Activated naive CD8-positive, alpha-beta T cell treated with anti-CD3 and anti-CD28 coated beads for 36 hours (primary cell): ENCODE measurements at places on chromosomes 6 and 20.

DNA sequence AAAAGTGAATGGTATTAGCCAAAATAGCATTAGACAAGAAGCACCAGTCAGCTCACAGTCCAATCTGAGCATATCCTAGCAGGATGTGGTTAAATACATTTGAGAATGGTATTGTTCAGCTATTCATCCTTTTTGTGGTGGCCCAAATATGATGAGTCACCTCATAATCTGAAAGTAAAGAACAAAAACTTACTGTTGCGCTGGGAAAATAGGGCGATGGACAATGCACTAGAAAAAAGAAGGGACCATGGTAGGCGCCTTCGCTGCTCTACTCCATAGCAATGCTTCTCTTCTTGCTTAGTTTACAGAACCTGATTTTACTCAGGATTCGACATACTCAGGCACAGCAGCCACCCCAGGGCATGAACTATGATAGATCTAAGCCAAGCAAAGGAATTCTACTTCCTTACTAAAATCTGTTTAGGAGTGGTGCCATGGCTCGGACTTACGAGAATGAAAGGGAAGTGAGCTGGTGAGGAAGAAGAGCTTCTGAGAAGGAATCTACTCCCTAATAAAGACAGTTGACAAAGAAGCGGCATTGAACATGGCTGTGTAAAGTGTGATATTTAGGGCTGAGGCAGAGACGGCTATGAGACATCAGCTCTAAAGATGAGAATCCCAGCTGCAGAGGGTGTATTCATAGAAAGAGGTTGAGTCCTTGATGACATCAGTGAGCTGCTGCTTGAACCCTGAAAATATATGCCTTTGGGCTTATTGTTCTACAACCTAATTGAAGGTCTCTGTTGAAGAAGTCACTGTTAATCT is 16.6 kb upstream of the FBXO9 start:
- no peak for DNase-seq

GRCh38 chr6:50093938-50094272 is 44.2 kb upstream of the DEFB112 start:
- no peak for DNase-seq

DNA sequence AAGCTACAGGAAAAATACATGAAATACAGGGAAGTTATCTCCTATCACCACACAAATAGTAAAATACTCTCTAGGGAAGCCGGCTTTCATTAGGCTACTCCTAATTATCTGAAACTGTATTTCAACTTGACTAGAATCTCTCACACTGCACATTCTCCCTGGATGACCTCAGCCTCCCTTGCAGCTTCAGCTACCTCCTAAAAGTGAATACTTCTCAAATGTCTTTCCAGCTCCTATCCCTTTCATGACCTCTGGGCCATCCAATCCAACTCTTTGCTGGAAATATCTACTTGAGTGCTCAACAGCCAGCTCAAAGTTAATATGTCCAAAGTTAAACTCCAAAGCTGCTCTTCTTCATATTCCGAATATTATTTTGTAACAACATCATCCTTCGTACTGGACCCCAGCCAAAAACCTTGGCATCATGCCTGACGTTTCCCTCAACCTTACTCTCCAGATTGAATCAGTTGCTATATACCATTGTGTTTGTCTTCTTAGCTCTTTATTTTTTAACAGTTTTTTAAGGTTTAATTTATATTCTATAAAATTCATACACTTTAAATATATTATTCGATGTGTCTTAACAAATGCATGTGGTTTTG is 29.4 kb upstream of the KIF6 start:
- DNase-seq, result no peak

DNA sequence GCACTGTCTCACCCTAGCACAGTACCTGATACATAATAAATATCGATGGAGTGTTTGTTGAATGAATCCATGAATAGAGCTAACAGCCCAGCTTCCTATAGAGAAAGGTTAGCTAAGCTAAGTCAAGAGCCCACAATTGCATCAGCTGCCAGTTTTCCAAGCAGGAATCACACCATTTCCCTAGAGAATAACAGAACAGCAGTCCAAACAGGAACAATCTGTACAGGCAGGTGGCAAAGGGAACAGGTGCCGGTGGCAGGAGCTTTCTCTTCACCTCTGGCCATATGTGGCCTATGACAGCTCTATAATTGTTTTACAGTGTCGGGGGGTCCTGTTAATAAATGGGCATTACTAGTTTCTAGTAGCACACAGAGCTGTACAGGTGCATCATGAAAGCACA is 38.8 kb downstream of the ISM1 start:
- DNase-seq, result no peak

DNA sequence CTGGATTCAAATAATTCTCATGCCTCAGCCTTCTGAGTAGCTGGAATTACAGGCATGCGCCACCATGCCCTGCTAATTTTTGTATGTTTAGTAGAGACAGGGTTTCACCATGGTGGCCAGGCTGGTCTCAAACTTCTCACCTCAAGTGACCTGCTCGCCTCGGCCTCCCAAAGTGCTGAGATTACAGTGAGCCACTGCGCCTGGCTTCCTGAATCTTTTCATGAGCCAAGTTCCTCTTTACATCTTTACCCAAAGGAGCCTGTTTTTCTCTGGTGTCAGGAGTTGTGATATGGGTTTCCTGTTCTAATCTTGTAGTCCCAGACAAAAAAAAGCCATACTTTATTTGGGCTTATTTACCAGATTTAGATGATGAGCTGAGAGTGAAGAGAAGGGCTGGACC is 34.4 kb downstream of the PCNA start:
- no peak for DNase-seq

GRCh38 chr6:117602899-117603588 is 733 bp upstream of the GOPC start:
- DNase-seq, result no peak

- peak; percentile 41 for DNase-seq
Observed at GRCh38 chr6:28789553-28790083, 134.2 kb downstream of the TRIM27 start.

GRCh38 chr6:4884646-4885340 is 108.6 kb downstream of the CDYL start:
- no peak for DNase-seq
